HuH-7 (cell line): ENCODE measurements at places on chromosomes 3 and 15.

GRCh38 chr3:73729969-73730440, 105.3 kb upstream of the PDZRN3 start:
- no peak for DNase-seq

GRCh38 chr15:94749811-94750617, 518.7 kb downstream of the MCTP2 start:
- DNase-seq, result no peak

GRCh38 chr3:189519458-189519857, 111.7 kb upstream of the TP63 start:
- DNase-seq, result no peak

DNA sequence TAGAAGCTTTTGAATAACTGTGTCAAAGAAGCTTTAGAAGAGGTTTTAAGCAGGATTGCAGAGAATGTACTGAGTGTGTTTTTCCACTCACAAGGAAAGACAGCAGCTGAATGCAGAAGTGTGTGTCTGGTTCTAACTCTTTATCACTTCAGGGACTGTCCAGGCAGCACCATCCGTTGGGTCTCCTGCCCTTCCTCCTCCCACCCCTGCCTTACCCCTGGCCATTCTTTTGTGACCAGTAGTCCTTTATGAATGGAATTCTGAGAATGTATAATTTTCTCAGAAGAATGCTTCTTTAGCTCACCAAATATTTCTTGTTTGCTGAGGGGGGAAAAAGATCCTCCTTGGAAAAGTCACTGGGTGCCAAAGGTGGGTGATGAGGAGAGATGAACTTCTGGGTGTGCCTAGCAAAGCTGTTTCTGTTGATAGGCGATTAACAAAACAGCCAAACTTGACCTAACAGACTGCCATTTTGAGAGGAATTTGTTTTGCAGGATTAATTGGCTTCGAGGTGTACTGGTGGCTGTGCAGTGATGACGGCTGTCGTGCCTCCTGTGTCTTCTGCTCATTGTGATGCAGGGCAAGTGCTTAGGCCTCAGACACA, 70.9 kb downstream of the IGF1R start:
- DNase-seq, result no peak

GRCh38 chr15:41061667-41062066, 54.4 kb downstream of the INO80 start:
- DNase-seq, result no peak
